ENCODE measurements at places on chromosomes 13 and 19.

DNA sequence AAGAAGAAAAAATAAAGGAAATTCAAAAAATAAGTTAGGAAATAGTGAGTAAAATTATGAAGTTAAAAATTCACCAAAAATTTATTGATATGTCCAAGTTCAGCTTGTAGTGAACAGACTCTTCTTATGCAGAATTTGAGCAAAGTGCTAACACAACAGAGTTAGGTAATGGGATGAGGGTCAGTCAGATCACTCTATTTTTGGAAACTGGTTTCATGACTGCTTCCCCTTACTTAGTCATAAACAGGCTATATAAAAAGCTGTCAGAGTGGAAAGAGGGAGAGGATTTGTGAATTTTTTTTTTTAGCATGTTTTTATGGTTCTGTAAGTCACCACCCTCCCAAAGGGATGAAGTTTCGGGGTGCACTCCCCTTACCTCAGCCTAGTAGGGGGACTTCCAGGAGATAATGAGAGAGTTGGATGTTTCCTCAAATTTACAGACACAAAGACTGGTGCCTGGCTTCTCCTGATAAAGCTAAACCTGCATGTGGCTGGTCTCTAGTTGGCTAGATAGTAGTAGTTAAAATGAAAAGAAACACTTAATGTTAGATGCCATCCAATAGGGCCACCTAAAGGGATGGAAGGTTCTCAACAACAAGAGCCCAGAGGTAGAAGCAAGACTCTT, 4.5 kb downstream of the CPB2 start:
- no peak for DNase-seq

- DNase-seq = no peak
Observed at GRCh38 chr19:7740682-7741054, 6.7 kb downstream of the CD209 start.

DNA sequence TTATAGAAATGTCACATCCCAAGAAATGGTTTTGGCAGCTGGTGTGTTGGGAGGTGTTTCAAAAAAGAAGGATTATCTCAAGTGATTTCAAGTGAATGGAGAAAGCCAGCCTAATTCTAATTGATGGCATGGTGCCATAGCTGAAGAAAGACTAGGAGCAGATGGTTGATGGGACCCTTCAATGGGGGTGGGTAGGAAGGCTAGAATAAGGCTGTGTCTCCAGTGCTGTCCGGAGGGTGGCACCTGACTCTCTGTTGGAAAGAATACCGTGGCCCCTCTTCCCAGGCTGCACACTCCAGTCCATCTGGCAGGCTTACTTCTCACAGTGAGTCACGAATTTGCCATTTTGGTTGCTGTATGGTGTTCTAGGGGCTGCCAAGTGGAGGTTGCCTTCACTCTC, 51.0 kb upstream of the GPR12 start:
- DNase-seq = no peak

DNA sequence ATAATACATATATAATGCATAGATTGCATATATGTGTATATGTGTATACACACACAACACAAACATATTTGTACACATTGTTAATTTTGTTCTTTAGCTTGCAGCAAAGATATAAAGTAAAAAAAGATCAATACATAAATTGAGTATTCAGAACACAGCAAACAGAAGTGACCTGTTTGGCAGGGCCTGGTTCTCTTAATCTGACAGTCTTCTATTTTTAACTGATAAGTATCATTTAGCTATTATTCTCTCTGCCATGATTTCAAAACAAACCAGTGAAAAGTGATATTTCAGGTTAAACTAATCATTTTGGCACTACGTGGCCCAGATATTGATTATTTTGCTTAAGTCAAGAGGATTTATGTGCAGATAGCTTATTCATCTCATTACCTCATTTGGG, 309.4 kb downstream of the OXGR1 start:
- DNase-seq = no peak

GRCh38 chr13:46643165-46643777, 90.3 kb downstream of the LRCH1 start:
- no peak for DNase-seq

- DNase-seq = no peak
Observed at GRCh38 chr13:45518525-45519245, 53.9 kb downstream of the COG3 start.

GRCh38 chr13:34153428-34154180, 335.7 kb downstream of the RFC3 start:
- no peak for DNase-seq
